SW 1271 (cell line): ENCODE measurements at places on chromosomes 13 and 19.

DNA sequence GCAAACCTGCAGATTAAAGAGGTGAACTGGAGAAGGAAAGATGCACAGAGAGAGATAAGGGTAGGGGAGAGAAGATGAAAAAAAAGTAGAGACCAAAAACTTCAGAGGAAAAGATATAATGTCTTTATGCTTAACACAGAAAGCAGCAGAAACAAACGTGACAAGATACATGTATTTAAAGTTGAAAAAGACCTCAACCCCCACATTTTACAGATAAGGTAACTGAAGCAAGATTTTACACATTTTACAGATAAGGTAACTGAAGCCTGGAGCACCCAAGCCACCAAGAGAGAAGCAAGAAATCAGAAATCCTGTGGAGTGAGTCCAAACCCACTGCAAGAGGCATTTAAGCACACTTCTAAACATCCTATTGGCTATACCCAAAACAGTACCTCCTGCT is 185.3 kb downstream of the TBC1D4 start:
- no peak for DNase-seq

- no peak for DNase-seq
Observed at GRCh38 chr13:50843257-50844083, at the start of gene DLEU7. Gene DLEU7 (minus strand): TSS chr13:50843692. CDS start chr13:50843646, 46 bp downstream.

- no peak for DNase-seq
Observed at GRCh38 chr13:59766236-59766635, 397.5 kb downstream of the DIAPH3 start.

DNA sequence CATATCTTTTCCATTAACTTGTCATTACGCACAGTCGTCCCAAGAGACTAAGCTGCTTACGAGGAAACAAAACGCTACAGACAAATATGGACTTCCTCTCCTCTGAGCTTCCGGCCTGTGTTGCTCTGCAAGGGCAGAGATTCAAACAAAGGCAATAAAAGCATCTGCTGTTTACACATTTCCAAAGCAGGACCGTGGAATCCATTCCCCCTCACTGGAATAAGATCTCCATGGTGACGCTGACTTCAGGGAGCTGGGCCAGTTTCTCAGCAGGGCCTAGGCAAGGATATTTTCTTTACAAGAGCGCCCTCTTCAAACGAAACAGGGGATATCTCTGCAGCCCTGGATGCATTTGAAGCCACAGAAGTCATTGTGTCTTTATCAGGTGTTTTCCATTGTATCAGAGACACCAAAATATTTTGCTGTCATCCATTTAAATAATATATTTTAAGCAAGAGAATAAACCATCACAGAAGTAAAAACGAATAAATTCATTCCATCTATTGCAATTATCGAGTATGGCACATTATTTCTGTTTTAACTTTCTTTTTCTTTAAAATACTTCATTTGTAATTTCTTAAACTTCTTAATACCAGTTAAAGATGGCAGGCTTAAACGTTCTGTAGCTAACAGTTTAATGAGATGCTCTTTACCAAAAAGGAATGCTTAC is 177.5 kb downstream of the DCLK1 start:
- peak; percentile 42 for DNase-seq

GRCh38 chr13:27266917-27267316 is 3.7 kb upstream of the RASL11A start:
- DNase-seq: no peak

- DNase-seq: no peak
Observed at GRCh38 chr13:74646091-74646490, 511.9 kb upstream of the KLF12 start.

- no peak for DNase-seq
Observed at GRCh38 chr19:6890401-6890913, 3.1 kb downstream of the ADGRE1 start.

GRCh38 chr19:8487137-8487851 is 15.1 kb downstream of the PRAM1 start:
- DNase-seq: no peak

- no peak for DNase-seq
Observed at GRCh38 chr19:46428239-46429135, at the start of gene PNMA8C. Gene PNMA8C (minus strand): TSS chr19:46428936. CDS start chr19:46428359, 577 bp downstream.

DNA sequence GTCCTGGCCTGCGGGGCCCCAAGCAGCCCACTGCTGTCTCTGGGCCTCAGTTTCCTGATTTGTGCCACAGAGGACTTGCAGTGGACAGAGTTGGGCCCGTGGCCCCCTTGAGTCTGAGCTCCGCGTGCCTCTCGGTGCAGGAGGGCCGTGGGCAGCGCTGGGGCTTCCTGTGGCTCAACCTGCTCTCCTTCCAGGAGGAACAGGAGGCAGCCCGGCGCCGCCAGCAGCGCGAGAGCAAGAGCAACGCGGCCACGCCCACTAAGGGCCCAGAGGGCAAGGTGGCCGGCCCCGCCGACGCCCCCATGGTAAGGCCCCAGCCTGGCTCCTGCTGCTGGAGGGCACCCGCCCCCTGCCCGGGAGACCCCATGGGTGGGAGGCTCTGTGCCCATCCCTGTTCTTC is 25.9 kb downstream of the PLEKHJ1 start:
- DNase-seq: no peak

GRCh38 chr13:76474966-76475365 is 411.2 kb downstream of the KCTD12 start:
- DNase-seq: no peak

DNA sequence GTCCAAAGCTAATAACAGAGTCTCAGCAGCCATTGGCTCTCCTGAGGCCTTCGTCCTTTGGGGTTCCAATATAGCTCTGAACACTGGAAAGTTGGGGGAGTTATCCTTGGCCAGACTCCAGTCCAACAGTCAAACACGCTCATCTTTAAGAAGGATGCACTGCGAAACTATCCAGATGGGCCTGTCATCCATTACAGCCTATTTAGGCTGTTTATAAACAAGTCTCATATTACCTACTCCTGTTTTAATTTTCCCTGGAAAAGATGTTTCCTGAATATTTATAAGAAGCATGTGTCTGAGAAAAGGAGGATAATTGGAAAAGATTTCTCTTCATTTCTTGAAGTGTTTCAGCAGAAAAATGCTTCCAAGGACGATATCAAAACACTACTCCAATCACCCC is 170.7 kb downstream of the DCT start:
- no peak for DNase-seq

- no peak for DNase-seq
Observed at GRCh38 chr13:51525567-51526167, 58.6 kb upstream of the WDFY2 start.

DNA sequence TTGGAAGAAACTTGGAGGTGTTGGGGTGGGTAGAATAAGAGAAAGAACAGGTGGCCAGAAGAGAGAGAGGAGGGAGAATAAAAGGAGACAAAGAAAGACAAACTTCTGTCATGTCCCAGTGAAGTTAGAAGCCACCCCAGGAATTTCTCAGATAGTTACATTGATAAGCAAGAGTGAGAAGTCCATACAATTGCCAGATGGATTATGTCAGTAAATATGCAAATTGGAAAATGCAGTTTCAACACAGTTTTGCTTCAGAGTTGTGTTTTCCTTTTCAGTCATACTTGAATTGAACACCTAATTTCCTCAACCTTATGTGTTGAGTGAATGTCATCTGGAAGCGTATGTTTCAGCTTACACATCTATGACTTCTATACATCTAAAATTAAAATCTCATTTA is 139.2 kb downstream of the RXFP2 start:
- no peak for DNase-seq

- DNase-seq: no peak
Observed at GRCh38 chr19:41910992-41911888, 17.0 kb downstream of the ERFL start.

DNA sequence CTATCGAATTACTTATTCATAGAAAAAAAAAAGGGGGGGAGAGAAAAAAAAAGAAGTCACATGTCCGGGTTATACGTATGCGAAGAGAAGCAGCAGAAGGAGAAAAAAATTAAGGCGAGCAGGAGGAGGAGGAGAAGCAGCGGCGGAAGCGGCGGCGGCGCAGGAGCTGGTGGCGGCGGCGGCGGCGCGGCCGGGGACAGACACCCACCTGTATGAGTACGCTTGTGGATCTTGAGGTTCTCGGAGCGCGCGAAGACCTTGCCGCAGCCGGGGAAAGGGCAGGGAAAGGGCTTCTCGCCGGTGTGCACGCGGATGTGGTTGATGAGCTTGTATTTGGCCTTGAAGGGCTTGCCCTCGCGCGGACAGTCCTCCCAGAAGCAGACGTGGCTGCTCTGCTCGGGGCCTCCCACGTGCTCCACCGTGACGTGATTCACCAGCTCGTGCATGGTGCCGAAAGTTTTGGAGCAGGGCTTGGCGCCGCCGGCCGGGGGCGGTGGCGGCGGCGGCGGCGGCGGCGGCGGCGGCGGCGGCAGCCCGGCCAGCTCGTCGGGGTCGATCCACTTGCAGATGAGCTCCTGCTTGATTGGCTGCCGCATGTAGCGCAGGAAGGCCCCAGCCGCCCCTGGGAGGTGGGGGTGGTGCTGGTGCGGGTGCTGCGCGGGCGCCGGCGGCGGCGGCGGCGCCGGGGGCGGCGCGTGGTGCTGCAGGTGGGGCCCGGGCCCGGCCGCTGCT is 1.5 kb downstream of the ZIC5 start:
- DNase-seq: peak; percentile 49

DNA sequence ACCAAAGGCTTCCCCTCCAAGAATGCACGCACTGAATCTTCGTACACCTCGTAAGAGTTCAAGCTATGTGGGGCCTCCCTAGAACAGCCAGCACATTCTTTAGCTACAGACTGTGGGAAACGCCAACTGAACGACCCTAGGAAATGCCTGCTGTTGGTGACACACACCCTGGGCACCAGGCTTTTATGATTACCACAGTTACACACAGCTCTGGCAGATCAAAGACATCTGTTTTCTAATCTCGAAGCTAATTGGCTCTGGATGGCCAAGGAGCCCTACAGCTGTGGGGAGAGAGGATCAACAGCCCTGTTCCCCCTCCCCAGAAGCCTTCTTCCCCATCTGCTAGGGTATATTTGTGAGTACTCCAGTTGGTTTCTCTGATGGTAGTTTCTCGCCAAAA is 123.0 kb downstream of the COL4A1 start:
- DNase-seq: no peak

DNA sequence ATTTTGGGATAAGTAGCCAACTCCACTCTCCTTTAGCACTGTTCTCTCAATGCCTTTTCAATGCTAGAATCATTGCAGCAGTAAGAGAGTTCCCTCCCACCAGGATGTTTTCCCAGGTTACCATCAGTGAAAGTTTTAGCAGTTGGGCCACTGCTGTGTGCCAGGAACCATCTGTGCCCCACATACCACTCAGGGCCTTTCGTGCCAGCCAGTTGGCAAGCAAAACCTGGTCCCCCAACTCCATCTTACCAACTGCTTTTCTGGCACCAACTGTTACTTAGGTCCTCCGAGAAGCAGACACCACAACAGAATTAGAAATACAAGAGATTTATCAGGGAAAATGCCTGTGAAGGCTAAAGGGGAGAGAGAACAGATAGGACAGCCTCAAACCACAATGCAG is 533.4 kb upstream of the NBEA start:
- no peak for DNase-seq

- no peak for DNase-seq
Observed at GRCh38 chr13:24081387-24081786, 79.1 kb upstream of the SPATA13 start.

DNA sequence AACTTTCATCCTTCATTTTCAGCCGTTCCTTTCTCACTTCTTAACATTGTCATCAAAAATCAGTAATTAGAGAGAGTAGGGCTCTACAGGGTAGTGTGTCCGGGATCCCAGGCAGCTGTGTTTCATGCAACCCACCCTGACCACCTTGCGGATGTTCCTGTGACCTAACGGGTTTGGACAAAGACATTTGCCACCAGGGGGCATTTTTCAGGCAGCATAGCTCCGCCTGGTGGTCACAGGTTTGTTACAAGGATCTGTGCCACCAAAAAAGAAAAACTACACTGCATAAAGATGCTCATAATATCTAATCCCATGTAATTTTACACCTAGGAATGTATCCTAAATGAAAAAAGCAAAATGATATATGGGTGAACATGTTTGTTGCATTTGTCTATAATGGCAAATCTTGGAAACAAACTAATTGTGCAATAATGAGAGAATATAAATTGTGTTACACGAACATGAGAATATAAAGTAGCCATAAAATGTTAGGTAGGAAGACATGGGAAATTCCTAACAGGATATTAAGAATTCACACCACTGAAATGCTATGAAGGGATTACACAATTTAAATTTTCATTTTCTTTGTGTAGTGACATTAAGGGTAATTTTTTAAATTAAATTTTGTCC is 123.0 kb downstream of the SLC7A1 start:
- DNase-seq: no peak

DNA sequence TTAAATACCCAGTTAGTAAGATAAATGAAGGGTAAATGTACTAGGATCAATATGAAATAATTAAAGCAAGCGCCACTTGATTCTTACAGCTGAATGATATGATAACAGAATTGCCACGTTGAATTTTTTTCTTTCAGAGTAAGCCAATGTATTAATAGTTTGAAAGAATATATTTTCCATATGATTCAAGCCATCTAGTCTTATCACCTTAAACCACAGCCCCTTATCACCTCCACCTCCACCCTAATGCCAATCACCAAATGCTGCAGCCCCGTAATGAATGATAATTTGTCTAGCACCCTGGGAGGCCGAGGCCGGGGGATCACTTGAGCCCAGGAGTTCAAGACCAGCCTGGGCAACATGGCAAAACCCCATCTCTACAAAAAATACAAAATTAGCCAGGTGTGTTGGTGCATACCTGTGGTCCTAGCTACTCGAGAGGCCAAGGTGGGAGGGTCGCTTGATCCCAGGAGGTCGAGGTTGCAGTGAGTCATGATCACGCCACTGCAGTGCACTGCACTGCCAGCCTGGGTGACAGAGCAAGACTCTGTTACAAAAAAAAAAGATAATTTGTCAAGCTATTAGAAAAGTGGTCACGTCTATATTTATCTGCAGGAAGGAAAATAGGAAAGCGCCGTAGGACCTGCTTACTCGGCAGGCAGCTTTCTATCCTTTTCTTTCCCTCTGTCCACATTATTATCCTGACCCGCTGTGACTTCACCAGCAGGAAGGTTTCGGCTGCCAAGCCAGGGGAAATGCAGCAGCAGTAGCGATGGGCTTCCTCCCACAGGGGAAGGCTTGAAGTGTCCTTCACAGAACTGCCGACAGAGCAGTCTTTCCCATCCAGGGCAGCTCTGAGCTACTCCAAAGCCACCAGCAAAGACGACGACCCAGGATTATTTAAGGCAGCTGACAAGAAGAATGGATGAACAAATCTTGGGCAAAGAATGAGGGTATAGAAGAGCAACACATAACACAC is 19.7 kb upstream of the CLN5 start:
- no peak for DNase-seq

GRCh38 chr19:31071136-31071855 is 277.9 kb downstream of the TSHZ3 start:
- no peak for DNase-seq

GRCh38 chr19:44687888-44688287 is 11.1 kb upstream of the CEACAM16 start:
- no peak for DNase-seq

GRCh38 chr19:32977280-32977679 is 5.2 kb downstream of the FAAP24 start:
- no peak for DNase-seq

DNA sequence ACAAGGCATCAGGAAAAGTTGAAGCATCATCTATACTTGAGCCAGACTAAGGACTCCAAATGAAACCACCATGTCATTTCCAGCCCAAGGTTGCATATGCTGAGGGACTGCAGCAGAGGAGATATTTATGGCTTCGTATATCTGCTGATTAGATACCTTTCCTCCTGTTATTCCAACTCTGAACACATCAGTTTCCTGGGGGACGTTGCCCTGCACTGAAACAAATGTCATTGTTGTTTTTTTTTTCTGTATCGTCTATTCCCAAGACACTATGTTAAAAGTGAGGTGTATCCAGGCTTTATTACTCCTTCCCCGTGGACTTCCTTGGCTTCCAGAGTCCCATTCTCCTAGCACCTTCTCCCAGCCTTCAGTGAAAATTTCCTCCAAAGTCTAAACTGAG is at the start of gene OR7A17:
Gene OR7A17, minus strand, starts transcription at position 101 of the 400 bp plus-strand sequence. CDS start 4,777 bp downstream, outside the sequence.
- DNase-seq: no peak

- no peak for DNase-seq
Observed at GRCh38 chr13:110644892-110645521, 29.7 kb downstream of the NAXD start.
